ENCODE measurements at places on chromosomes 4 and X.

DNA sequence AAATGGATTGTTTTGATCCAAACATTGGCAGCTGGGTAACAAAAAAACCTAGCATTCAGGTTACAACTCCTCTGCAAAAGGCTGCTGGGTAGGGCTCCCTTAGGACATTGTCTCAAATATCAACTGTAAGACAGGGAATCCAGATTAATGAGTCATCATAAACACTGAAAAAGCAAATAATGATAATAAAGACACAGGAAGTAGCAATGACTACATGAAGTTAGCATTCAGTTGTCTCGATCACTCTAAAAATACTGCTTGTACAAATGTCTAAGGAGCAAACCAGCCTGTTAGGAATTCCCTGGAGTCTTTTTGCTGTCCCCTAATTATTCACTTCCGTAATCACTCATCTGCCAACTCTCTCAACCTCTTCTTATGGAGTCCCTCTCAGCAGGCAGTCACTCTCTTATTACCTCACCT lies 259.2 kb downstream of the GPC3 start:
- DNase-seq: no peak

DNA sequence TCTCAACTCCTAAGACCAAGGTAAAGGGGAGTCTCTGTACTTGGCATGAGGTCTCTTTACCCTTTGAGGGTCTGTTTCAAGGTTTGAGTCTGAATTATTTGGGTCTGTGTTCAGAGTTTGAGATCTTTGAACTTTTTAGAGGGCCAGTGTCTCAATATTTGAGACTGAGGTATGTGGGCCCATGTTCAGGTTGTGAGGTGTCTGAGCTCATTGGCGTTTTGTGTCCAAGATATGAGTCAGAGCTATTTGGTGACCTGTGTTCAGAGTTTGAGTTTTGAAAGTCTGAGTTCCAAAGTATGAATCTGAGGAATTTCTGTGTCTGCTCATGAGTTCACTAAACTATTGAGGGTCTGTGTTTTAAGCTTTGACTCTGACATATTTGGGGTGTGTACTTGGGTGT lies 36.7 kb upstream of the PAGE4 start:
- no peak for DNase-seq

DNA sequence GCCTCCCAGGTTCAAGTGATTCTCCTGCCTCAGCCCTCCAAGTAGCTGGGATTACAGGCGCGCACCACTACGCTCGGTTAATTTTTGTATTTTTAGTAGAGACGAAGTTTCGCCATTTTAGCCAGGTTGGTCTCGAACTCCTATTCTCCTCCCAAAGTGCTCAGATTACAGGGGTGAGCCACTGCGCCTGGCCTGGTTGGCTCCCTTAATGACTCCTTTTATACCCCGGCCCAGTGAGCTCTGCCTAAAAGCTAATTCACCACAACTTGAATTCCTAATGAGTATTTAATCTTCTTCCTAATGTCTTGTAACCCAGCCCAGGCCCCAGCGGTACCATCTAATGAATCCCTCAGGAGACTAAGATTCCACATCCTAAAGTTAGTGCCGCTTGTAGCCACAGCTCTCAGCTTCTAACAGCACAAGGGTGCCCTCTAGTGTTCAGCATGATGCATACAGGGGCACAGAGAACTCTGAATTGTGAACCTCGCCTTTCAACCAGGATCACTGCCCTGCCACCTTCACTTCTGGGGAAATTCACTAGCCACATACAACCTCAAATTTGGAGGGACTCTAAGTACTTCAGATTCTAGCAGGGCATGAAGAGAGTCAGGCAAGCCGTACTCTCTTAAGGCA lies 89.5 kb downstream of the OR13H1 start:
- DNase-seq: peak; percentile 2

DNA sequence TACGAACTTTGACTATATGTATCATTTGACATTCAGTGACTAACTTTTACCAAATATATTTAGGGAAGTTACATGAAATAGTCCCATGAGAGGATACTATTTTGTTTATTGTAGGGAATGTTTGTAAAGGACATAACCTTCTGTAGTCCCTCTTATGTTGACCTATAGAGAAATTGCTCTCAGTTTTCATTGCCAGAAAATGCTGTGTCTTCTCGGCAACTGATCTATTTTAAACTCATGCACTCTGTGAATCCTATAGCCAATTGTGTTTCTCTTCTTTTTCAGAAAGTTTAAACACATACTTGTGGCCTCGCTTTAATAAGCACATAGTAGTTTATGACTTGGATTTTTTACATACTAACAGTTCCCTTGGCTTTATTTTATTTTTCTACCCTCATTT lies 38.2 kb downstream of the DMP1 start:
- no peak for DNase-seq
